ENCODE measurements at places on chromosomes 6 and 20.
A peak's percentile ranks its signal among the peaks of the same experiment; 100 is the strongest.

DNA sequence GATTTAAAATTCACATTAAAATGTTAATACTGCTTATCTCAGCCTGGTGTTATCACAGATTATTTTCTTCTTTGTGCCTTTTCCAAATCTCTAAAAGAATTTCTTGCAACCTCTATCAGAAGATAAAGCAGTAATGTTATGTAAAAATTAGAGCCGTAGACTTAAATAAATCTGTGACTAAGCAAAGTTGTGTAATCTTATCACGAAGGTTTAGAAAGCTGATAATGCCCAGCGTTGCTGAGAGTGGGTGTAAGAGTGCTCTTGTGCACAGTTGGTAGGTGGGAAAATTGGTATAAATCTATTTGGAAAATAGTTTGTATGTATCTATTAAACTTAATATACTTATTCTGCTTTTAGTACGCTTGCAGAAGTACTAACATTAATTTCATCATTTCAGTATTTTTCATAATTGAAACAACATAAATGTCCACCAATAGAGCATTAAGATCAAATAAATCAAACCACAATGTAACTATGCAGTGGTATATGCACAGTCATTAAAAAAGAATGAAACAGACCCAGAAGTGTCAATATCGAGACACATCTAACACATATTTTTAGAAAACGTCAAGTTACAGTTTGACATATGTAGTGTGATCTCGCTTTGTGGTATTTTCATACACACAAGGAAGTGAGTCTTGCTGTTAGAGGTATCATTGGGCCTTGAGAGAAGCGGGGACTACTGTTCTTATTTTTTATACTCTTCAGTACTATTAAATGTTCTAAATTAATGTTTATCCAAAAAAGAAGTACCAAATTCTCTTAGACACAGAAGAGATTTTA is 54.4 kb upstream of the PBOV1 start:
- DNase-seq = no peak

DNA sequence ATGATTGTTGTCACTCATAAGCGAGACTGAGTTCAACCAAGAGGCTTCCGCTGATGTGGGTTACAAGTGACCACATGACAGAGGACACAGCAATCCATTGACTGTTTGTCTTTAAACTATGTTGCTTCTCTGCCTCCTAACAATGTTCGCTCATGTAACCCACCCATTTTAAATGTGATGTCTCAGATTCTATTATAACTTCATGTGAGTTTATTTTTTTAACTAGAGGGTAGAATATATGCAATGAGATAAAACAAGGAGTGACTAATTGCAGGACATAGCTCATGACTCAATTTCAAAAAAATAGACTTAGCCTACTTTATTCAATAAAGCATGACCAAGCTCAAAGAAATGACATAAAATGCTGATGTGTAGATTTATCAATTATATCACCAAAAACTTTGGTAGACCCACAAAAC is 119.2 kb upstream of the SASH1 start:
- no peak for DNase-seq

- peak; percentile 14 for DNase-seq
Measured at GRCh38 chr6:161111261-161111660, 119.7 kb downstream of the MAP3K4 start.

- no peak for DNase-seq
Measured at GRCh38 chr6:36419310-36419709, 23.3 kb downstream of the PXT1 start.

- DNase-seq = no peak
Measured at GRCh38 chr20:21229163-21229562, 74.0 kb upstream of the XRN2 start.

DNA sequence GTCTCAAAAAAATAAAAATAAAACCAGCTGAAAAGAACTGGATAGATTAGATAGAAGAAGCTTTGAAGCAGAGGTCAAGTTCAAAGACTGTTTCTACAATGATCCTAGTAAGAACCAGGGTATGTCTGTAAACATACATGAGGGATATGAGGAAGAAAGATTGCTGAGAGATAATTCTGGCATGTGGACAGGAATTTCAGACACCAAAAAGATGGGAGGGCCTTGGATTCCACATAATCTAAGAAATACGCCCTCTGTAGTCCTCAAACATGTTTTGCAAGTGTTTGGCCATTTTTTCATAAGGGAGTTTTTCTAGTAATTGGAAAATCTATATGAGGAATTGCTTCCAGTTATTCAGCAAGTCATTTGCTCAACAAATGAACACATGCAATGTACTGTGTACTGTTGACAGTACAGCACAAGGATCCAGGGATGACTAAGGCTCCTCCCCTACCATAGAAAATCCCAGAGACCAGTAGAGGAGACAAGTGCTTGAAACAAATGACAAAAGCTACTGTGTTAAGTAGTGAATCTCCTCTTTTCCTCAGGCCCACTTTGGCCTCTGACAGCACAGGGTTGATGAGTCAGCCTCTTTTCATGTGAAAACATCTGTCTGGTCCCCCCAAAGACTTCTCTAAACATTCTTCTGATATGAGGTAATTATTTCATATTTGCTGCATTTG is 795.9 kb downstream of the MAFB start:
- no peak for DNase-seq

- DNase-seq = no peak
Measured at GRCh38 chr20:49976542-49976941, 6.2 kb upstream of the SNAI1 start.

DNA sequence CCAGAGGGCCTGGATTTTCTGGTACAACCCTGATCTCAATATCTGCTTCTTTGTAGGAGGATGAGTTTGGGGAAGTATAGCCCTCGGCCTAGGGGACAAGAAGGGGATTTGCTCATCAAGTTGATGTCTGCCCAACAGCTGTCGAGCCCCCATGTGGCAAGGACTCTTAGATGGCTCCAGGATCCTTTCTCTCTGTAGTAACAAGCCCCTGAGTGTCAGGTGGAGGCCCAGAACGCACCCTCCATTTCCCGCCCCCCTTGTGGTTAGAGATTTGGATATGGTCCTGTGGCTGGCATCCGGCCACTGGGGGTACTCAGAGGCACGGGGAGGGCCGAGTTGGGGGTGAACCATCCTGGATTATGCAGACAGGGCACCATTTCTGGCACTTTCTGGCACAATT is 50.1 kb downstream of the CTCFL start:
- DNase-seq = no peak
